Fibroblast of villous mesenchyme (primary cell): ENCODE measurements at places on chromosomes 5 and 9.

DNA sequence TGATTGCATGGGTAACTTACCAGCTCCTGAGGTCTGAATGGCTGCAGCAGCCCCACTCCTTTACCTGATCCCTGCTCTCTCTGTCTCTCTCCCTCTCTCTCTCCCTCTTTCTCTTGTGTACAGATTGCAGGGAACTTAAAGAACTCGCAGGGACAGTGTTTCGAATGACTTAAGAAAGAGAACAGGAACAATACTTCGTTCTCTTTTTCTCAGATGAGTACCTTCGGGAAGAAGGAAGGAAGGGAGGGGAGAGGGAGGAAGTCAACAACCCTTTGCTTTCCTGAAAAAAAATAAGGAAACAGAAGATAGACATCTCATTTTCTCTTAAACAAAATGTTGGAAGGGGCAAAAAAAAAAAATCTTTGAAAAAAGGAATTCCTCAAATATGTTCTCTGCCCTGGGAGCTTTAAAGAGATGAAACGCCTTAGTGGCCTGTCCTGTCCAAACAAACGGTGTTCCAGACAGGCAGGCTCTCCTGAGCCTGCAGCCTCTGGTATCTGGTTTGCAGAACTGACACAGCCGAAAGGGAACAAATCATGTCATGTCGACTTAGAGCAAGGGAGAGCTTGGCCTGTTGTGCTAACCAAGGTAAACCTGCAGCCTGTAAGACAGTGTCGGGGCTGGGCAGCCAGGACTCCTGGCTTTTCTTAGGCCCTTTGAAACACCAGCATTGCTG is at the start of gene ZNF366:
Gene ZNF366, minus strand, starts transcription at position 180 of the 676 bp plus-strand sequence. CDS start 45,914 bp downstream, outside the sequence.
- DNase-seq: peak; percentile 34

GRCh38 chr5:61619777-61620518 is 287.9 kb downstream of the ZSWIM6 start:
- no peak for DNase-seq

DNA sequence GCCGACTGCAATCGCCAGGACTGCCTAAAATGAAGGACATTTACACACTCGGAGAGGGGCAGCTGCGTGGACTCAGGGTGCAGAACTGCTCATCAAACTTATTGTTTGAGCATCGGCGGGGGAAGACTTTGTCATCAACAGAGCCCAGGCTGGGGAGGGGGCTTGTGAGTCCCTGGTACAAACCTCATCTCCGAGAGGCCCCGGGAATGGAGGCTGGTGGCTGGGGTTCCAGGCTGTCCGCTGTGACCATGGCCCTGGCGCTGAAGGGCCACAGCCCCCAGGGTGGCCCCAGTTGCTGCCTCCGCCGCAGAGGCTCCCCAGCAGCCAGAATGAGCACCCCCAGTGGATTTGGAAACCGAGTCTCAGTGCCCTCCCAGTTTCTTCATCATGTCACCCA is 46.1 kb upstream of the RNU6ATAC start:
- DNase-seq: no peak

GRCh38 chr5:6593148-6594016 is 39.5 kb downstream of the NSUN2 start:
- no peak for DNase-seq

DNA sequence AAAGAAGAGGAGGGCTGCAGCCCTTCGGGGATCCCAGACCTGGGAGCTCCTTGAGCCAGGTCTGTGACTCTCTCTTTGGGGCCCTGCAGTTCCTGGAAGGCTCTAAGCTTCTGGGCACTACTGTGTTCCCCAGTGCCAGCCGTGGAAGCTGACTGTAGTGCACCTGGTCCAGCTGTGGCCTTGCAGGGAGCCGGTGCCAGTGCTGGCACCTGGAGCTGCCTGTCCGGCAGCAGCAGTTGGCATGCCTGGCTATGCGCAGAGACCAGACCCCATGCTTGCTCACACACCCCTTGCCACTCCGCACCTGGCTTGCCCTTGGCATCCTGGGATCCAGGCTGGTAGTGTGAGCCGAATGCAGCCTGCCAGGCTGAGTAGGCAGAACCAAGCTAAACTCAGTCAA is 91.0 kb upstream of the PUM3 start:
- no peak for DNase-seq

DNA sequence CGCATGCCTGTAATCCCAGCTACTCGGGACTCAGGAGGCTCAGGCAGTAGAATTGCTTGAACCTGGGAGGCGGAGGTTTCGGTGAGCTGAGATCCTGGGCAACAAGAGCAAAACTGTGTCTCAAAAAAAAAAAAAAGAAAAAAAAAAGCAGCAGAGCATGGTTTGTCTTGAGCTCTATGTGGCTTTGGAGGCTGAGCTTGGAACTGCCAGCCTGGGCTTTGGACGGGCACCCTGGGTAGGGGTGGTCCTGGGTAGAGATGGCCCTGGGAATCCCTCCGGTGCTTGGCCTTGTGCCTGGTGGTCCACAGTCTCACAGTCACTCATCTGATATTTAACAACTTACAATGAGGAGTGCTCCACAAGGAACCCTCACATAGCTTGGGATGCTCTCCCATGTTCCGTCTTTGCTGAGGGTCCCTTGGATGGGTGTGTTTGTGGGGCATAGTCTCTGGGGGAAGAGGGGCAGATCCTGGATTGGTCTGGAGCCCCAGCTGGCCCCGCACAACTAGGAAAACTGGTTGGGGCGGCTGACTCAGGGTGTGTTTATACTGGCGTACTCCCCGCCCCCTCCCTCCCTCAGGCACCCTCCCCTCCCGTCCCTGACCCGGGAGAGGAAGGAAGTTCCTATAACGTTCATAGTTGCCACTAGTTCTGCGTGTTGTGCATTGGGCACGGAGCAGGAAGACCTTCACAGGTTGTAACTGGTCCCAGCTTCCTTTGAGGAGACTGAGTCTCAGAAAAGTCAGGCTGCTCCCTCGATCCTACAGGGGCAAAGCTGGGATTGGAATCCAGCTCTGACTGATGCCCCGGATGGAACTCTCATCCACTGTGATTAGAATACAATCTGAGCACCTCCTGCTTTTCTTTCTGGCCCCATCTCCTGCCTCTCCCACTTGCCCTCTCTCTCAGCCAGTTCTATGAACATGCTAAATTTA is 11.2 kb downstream of the IER5L start:
- peak; percentile 83 for DNase-seq

DNA sequence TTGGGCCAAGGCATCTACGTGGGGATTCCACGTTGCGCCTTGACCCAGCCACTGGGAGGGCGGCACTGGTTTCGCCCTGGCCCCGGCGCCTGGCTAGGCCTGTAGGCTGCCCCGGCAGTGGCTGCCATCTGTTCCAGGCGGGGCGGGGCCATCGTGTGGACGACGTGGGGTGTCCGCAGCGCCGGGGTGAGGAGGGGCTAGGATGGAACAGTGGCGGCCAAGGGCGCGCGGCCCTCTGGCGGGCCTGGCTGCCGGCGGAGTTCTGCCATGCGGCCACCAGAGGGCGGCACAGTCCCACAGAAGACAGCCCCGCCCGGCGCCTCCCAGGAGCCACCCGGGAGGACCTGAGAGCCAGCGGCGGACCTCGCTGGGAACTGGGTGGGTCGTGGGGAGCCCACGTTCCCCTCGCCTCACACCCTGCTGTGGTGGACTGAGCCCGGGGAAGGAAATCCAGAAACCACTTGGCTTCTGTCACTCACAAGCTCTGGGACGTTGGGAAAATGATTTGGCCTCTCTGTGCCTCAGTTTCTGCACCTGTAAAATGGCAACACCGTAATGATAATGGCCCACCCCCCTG is 22.6 kb upstream of the RAPGEF1 start:
- DNase-seq: peak; percentile 57

DNA sequence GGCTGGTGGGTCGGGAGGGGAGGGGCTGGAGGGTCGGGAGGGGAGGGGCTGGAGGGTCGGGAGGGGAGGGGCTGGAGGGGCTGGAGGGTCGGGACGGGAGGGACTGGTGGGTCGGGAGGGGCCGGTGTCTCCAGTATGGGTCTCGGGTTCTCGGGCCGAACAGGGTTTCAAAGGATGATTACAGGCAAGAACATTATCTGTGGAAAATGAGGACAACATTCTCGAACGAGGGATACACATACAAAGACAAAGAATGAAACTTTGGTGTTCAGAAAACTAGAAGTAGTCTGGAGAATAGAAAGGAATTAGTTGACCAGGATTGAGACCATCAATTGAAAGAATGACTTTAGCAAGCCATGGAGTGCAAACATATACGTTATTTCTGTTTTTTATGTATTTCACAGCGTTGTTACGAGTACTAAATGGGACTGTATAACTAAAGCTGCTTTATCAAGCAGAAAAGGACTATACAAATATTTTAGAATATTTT is 360 bp upstream of the ZCCHC10 start:
- DNase-seq: no peak

- no peak for DNase-seq
Observed at GRCh38 chr9:88681434-88681833, 146.5 kb downstream of the NXNL2 start.

GRCh38 chr9:120136696-120137095 is 443.3 kb downstream of the CDK5RAP2 start:
- DNase-seq: no peak

GRCh38 chr5:171188016-171188415 is 121.0 kb upstream of the TLX3 start:
- DNase-seq: no peak

DNA sequence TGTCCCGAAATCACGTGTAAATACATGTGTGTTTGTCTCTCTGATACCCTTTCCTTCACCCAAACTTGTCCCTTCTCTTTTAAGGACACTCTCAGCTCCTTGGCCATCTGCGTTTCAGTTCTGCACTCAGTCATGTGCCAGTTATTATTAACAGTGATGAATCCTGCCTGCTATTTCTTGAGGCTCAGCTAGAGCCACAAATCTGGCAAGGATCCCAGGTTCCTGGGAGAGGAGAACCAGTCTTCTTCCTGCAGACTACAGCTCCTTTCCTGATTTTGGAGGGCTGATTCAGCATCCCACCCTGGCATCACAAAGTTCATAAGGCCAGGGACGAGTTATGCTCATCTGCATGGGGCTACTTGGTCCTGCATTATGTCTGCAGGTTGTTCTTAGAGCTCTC is 5.6 kb downstream of the MAMDC2 start:
- peak; percentile 68 for DNase-seq

DNA sequence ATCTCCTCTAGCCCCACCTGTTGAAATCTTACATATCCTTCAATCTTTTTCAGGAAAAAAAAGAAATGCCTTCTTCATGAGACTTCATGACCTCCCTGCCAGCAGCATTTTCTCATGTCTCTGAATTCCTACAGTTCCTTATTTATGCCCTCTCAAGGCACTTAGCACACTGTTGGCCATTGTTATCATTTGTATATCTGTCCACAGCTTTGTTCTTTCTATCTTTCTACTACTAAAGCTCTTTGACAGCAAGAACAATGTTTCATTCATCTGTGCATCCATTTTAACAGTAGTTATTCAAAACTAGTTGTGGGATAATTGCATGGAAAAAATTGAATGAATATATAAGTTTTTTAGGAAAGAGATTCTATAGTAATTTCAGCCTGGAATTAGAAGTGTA is 20.9 kb upstream of the GZMA start:
- DNase-seq: no peak

DNA sequence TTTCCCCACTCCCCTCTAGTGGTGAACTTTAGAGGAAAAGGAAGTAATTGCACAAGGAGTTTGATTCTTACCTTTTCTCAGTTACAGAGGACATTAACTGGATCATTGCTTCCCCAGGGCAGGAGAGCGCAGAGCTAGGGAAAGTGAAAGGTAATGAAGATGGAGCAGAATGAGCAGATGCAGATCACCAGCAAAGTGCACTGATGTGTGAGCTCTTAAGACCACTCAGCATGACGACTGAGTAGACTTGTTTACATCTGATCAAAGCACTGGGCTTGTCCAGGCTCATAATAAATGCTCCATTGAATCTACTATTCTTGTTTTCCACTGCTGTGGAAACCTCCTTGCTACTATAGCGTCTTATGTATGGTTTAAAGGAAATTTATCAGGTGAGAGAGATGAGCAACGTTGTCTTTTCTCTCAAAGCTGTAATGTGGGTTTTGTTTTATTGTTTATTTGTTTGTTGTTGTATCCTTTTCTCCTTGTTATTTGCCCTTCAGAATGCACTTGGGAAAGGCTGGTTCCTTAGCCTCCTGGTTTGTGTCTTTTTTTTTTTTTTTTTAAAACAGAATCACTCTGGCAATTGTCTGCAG is 25.3 kb downstream of the SLC22A5 start:
- DNase-seq: no peak

DNA sequence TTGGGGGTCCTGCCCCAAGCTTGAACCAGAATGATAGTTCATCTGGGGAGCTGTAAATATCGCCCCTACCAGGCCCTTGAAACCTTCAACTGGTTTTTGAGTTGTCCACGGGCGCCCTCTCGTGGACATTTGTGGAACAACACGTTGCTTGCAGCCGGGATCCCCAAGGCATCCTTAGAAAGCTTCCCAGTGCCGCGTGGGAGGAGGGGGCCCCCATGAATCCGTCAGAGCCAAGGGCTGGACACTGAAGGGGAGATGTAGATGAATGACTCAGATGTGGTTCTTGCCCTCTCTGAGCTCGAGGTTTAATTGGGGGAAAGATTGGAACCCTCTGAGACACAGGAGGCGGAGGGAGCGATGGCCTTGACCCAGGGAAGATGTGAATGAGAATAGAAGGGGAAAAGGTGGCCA is 31.8 kb upstream of the ORM1 start:
- peak; percentile 71 for DNase-seq

- DNase-seq: peak; percentile 25
Observed at GRCh38 chr9:137828527-137829259, 48.9 kb upstream of the CACNA1B start.

DNA sequence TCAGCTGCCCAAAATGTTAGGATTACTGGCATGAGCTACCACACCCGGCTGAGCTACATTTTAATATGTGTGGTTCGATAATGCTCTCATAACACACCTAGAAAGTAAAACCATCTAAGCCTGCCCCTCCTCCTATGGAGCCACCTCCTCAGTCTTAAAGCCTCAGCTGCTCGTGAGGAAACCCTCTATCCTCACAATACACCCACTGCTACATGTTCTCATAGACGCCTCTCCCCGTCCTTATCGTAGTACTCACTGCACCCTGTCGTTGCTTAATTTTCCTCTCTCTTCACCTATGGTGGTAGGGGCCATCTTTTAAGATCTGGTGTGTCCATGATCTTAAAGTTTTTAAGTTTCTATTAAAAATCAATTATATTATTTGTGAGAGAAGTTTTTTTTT is 72.9 kb downstream of the RCL1 start:
- no peak for DNase-seq

GRCh38 chr5:116880150-116880549 is 305.5 kb upstream of the SEMA6A start:
- no peak for DNase-seq

- DNase-seq: no peak
Observed at GRCh38 chr5:120852222-120852860, 388.2 kb downstream of the PRR16 start.
